Glomerular endothelial cell (primary cell): ENCODE measurements at places on chromosomes 5 and 9.
A peak's percentile ranks its signal among the peaks of the same experiment; 100 is the strongest.

GRCh38 chr9:126719618-126720031 is 85.2 kb upstream of the ZBTB43 start:
- no peak for DNase-seq

DNA sequence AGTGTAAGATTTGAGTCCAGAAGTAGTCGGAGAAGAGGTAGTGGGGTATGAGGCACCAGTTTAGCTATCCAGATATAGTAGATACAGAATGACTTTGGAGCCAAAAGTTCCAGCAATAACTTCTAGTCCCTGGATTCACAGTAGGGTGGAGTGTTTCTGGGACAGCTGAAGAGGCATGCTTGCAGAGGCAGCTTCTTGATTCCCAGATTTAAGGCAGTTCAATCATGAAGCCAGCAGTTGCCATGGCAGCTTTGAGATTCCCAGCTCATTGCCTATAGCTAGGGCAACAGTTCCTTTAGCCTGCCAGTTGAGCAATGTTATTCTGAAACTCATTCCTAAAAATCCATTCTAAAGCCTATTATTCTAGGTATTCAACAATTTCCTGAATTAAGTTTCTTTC is 79.2 kb downstream of the LIX1 start:
- no peak for DNase-seq

GRCh38 chr5:8710426-8710930 is 835.4 kb downstream of the SEMA5A start:
- no peak for DNase-seq

- DNase-seq = no peak
Measured at GRCh38 chr5:113295111-113295539, 139.7 kb downstream of the TSSK1B start.

DNA sequence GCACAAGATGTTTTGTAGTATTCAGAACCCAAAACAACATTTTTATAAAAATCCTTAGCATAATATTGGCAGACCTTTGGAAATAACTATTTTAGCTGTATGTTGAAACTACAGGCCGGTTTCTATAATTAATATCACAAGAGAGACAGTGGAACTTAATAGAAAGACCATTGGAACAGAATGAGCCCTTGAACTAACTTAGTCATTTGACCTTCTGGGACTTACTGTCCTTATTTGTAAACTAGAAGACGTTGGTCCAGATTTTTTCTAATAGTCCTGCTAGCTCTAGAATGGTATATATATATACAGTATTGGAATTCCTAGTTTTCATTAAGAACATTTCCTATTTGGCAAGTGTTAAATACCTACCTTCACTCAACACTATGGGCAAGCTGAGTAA is 69.5 kb upstream of the ALDH1A1 start:
- no peak for DNase-seq

GRCh38 chr5:136101884-136102283 is 30.8 kb upstream of the SMAD5 start:
- DNase-seq = no peak

DNA sequence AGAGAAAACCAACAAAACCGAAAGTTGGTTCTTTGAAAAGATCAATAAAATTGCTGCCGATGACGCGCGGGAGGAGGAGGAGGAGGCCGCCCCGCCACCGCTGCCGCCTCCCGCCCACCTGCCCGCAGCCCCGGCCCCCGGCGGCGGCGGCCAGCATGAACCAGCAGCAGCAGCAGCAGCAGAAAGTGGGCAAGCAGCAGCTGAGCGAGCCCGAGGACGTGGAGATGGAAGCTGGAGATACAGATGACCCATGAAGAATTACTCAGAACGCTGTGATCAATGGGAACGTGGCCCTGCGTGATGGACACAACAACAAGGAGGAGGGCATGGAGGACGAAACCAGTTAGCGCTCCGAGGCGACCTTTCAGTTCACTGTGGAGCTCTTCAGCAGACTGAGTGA is 53.9 kb upstream of the EFNA5 start:
- no peak for DNase-seq

DNA sequence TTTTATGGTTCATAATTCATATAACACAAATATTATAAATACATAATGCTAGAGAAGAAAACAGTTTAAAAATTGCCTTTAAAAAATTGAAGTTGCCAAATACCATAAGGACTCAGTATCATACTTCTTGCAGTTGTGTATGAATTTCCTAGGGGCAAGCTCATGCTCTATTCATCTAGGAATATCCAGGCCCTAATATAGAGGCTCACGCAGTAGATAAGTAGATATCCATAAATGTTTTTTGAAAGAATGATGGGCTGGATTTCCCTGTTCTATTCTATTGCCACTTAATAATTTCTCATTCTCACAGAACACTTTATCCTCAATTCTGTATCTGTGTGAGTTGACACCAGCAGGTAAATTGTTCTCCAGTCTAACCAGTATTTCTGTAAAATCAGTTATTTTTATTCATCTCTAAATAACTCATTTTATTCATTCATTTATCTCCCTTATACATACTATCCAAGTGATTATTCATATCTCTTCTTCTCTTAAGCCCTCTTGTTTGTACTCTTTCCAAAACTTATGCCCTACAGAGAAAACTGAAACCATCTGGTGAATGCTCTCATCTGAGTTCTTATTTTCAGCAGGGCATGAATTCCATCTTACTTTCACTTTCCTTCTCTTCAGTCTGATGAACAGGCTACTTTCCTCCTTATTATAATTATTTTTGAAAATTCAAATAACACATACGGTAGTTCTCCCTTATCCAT is 97.1 kb downstream of the SLC44A1 start:
- DNase-seq = no peak

DNA sequence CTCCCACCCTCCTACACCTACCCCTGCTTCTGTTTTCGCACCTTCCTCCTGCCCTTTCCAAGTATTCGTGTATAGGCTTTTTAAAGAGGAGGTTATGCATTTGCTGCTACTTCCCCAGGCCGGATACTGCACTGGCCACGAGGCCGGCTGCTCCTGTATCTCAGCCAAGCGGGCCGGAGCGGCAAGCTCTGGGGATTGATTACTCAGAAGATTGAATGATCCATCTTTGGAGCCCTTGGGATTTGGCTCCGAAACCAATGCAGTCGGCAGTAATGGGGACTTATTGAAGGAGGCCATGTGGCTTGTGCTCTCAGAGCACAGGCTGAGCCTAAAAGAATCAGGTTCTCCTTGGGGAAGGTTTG is 405.3 kb downstream of the TLE4 start:
- no peak for DNase-seq

- DNase-seq = no peak
Measured at GRCh38 chr5:122429545-122430318, 117.7 kb downstream of the SNCAIP start.

DNA sequence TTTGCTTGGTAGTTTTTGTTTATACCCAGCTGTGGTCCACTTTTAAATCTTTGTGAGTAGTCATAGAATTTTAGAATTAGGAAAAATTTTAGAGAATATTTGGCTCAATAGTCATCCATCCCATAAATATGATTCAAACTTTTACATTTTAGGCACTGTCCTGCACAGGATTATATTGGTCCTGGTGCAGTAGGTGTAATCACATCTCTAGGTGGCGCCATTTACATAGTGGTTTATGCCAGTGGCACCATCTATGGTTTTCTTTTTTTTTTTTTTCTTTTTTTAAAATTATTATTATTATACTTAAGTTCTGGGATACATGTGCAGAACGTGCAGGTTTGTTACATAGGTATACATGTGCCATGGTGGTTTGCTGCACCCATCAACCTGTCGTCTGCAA is 260.7 kb upstream of the KCNN2 start:
- DNase-seq = peak; percentile 31

- no peak for DNase-seq
Measured at GRCh38 chr5:149760854-149761187, 30.7 kb downstream of the PPARGC1B start.

- DNase-seq = no peak
Measured at GRCh38 chr5:169049712-169050111, 251.2 kb downstream of the SLIT3 start.

DNA sequence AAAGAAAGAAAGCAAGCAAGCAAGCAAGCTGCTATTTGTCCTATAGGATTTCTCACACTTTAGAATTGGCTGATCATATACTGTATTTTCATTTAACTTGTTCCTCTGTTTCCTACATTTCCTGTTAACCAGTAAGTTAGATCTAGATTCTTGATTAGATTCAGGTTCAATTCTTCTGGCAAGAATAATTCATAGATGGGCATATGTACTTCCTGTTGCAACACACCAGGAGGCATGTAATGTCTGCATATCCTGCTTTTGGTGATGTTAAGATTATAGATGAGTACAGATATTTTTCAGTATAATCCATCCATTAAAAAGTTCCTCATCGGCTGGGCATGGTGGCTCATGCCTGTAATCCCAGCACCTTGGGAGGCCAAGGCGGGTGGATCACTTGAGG is 10.8 kb upstream of the KIF27 start:
- DNase-seq = no peak

DNA sequence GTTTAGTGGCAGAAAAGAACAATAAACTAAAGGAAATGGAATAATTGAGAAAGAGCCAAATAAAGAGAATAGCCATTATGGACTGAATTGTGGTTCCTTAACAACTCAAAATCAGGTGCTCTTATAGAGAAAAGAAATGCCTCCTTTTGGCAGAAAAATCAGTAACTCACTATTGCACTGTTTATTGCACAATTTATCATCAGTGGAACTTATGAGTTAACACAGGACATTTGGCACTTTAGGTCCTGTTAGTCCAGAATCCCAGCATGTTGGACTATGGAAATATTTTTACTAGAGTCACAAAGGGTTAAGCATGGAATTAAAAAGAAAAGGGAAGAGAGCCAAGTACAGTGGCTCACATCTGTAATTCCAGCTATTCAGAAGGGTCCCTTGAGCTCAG is 53.8 kb upstream of the JMY start:
- DNase-seq = no peak

DNA sequence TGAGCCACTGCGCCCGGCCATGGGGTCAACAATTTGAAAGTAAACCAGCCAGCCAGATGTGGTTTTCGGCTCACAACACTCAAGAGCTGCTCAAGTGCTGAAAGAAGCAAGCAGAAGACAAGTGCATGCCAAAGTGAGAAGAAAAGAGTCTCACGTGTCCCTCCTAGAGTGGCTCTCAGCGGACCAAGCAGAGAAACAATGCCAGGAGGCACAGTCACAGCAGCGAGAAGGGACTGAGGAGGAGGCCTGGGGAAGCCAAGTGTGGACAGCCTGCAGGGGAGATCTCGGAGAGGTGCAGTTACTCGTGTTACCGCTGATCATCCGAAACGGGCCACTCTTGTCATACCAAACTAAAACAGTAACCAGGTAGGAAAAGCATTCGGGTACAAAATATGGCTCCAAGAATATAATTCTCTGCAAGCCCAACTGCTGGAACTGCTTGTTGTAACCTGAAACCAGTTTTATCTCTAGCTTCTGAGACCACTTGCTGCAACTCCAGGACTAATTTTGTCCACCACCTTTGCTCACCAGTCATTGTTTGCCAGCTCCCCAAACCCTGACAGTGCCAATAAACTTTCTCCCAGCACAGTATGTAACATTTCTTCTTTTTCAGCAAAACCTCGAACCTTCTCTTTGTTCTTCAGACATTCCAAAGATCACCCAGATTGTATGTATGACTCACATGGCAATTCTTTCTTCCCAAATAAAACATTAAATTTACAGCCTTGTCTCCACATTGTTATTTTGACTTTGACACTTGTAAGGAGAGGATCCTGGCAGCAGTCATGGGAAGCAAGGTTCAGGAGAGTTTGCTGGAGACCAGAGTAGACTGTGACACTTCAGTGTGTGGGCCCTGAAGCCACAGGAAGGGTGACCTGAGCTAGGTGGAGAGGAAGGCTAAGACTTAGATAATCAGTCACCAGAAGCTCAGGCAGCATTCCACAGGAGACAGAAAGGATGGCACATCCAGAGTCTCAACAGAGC is 6.3 kb downstream of the SLC35D2 start:
- no peak for DNase-seq

DNA sequence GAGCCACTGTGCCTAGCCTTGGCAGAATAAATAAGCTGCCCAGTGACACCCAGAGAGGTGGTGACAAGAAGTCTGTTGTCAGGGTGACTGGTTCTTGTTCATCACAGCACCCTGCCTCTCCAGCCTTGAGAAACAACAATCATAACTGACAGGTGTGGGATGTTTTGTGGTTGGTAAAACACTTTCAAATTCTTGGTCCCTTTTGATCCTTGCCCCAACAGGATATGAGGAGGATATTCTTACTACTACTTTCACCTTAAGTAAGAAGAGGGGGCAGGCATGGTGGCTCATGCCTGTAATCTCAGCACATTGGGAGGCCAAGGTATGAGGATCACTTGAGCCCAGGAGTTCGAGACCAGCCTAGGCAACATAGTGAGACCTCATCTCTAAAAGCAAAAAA is 14.2 kb upstream of the FRRS1L start:
- DNase-seq = no peak

GRCh38 chr9:14238518-14238917 is 75.4 kb downstream of the NFIB start:
- DNase-seq = peak; percentile 97

GRCh38 chr9:115976781-115977180 is 176.8 kb upstream of the PAPPA start:
- DNase-seq = no peak

GRCh38 chr5:26763215-26763614 is 275.2 kb downstream of the CDH9 start:
- DNase-seq = no peak

DNA sequence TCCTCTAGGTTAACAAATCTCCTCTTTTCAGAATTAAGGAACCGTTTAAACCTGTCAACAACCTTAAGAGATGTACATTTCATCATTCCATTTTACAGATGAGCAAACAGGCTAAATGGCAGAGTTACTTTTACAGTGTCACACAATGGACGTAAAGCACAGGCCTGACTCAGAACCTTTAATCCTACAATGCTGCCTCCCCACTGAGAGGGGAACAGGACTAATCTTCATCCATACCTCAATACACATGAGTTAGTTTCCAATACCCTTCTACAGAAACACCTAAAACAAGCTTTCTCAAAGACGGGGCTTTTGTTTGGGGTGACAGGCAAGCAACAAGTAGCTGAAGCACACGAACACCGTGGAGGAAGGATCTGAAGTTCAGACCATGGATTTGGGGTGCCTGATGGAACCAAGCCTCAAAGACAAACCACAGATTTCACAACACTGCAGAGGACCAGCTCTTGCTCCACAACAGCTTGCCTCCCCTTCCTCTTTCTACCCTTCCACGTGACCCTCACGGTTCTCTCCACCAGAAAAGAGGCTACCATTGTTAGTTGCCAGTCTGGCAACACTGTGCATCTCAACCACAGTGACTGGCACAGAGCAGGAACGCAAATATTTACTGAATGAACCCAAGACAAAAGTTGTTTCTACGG is 1.8 kb downstream of the RNF130 start:
- no peak for DNase-seq

DNA sequence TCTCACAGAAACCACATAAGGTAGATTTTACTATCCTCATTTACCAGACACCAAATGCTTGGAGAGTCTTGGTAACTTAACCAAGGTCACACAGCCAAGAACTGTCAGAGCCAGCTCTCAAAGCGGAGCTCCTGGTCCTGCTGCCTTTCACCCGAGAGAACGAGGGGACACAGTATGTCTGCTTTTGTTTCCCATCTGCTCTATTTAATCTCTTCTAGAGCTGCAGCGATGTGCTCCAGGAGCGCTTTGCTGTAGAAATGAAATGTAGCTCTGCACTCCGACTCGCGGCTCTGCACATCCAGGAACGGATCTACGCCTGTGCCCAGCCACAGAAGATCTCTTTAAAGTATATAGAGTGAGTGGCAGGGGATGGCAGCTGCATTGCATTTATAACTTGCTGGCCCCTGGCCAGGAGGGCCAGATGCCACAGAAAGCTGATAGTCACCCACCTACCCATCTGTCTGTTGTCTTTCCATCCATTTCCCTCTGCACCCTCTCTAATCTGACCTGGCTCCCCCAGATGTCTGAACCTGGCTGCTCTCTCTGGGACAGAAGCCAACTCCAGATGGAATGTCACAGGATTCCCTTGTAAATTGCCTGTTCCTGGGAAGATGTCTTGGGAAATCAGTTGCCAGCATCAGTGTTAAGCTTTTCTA is 21.4 kb upstream of the TRMT10B start:
- no peak for DNase-seq
